Cardiac septum (tissue), 1 donor: ENCODE measurements at places on chromosomes 11 and 22. TPM values are rescaled to one million over a fixed set of nuclear protein-coding genes. Genes with fewer than 3 reads are reported as not detected.

The TRIM51 gene
- not detected for total RNA-seq

The MMP10 gene
- not detected for total RNA-seq

The OR52I2 gene
- total RNA-seq: not detected

DNA sequence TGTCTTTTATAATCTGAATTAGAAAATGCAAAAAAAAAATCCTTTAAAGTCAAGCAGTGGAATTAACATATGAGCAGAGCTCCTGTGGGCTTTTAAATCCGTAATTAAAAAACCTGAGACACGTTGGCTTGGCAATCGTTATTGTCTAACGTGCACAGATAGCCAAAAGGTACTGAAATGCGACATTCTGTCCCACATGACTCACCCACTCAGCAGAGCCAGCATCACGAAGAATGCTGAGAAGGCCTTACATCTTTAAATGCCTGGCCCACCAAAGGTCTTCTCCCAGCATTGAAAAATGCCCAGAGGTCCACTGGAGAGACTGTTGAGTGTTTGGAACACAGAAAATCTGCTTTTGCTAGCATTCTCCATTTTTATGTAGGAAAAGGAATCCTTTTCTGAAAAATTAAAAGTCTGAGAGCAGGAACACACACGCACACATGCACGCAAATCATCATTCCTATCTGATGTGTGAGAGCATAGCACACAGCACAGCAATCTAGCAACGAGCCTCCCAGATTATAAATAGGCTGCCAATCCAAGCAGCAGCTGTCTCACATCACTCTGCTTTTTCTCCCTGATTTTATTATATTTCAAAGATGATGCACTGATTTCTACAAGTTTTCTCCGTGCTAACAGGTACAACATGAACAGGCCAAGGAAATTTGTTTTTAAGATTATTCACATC lies 94.5 kb downstream of the PHF21A start:
- no peak for DNase-seq

DNA sequence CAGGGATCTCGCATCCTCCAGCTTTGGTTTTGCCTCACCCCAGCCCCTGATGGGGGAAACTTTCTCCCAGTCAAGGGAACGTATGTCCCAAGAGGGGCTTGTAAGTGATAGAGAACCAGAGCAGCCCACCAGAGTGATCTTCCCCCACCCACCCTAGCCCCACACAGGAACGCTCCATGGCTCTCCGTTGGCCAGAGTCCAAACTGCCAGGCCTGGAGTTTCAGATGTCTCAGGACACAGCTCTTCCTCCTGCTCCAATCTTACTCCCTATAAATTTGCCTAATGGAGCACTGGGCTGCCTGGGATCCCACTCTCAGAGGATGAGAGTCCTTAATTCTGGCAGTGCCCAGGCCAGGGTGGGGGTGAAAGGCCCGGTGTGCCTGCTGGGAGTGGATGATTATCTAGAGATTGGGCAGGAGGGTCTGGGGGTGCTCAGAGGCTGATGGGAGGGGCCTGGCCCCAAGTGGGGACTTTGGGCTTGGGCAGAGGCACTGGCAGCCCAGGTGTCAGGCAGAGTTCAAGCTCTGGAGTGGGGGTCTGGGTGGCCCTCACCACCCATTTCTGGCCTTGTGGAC lies 79.9 kb downstream of the WNT7B start:
- DNase-seq: no peak

GRCh38 chr11:68113986-68114385 lies 7.2 kb downstream of the CHKA start:
- DNase-seq: no peak

DNA sequence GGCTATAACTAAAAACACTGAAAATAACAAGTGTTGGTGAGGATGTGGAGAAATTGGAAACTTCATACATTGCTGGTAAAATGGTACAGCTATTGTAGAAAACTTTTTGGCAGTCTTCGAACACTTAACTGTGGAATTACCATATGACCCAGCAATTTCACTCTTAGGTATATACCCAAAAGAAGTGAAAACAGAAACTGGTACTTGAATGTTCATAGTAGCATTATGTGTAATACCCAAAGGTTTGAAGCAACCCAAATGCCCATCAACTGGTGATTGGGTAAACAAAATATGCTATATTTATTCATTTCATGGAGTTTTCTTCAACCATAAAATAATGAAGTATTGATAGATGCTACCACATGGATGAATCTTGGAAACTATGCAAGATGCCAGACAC lies 40.8 kb upstream of the FTH1 start:
- no peak for DNase-seq

DNA sequence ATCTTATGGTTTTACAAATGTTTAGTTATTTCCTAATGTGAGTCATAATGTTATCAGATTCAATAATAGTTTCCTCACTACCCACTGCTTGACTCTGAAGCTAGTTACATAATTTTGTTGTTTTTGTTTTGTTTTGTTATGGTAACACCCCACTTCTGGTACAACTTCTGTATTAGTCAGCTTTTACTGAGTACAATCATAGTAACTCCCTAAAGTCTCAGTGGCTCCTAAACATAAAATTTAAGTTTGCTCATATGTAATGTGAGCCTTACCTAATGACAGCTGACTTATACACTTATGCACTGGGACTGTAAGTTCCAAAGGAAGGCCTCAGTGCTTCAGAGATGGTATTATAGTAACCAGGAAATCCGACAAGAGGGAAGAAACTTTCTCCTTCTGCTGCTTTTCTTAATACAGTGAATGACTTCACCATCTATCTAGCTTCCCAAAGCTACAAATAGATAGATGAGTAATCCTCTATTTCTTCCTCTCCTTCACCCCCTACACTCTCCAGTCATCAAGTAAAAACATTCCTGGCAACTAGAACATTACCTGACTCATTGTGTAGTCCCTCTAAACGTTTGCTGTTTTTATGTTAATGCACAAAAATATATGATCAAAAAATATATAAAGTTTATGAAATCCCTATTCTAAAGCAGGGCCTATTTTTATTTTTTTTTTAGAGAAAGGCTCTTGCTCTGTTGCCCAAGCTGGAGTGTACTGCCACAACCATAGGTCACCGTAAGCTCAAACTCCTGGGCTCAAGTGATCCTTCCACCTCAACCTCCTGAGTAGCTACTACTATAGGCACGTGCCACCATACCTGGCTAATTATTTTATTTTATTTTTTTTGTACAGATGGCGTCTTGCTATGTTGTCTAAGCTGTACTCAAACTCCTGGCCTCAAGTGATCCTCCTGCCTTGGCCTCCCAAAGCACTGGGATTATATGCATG lies 563.0 kb downstream of the SOX6 start:
- DNase-seq: no peak
